Left hindlimb (tissue), 1 donor: ENCODE measurements at places on chromosomes 6 and 20.

DNA sequence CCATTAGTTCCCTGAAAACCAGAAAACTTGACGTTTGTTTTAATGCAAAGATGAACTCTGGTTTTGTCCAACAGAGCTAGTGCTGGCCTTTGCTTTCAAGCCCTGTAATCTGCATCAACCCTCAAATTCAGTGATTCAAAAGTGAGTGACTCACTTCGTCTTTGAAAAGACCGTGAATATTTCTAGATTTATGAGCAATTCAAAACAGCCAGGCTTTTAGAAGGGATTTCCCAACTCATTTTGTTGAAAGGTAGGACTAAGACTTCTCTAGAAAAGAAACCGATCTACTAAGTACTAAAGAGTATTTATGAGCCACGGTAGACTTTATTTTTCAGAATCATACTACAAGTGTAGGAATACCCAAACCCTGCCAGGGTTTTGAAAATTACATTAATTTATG, 121.5 kb downstream of the UST start:
- DNase-seq, result no peak

GRCh38 chr6:43455531-43456428, at the start of gene DLK2:
DLK2 (minus strand) TSS chr6:43455548; CDS start chr6:43454825, 723 bp downstream.
- no peak for DNase-seq

DNA sequence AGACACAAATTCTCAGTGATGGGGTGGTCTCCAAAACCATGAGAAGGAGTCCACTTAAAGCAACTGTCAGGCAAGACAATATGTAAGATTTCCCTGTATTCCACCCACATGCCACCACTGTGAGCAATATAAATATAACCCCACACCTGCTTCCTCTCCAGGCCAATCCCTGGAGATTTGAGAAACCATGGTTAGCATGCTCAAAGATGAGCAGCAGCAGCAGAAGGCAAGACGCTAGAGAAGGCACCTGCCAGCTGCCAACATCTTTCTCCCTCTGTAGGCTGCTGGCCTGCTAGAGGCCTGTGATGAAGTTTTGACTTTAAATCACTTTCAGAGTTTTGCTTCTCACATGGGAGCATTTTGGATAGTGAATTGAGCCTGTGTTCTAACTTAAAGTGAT, 7.9 kb upstream of the SOD2 start:
- DNase-seq, result no peak

- DNase-seq, result no peak
Observed at GRCh38 chr6:138598562-138599173, 99.4 kb upstream of the NHSL1 start.

GRCh38 chr6:40743690-40744446, 156.7 kb upstream of the LRFN2 start:
- no peak for DNase-seq

GRCh38 chr6:63685446-63686379, 50.1 kb downstream of the PHF3 start:
- DNase-seq, result no peak

DNA sequence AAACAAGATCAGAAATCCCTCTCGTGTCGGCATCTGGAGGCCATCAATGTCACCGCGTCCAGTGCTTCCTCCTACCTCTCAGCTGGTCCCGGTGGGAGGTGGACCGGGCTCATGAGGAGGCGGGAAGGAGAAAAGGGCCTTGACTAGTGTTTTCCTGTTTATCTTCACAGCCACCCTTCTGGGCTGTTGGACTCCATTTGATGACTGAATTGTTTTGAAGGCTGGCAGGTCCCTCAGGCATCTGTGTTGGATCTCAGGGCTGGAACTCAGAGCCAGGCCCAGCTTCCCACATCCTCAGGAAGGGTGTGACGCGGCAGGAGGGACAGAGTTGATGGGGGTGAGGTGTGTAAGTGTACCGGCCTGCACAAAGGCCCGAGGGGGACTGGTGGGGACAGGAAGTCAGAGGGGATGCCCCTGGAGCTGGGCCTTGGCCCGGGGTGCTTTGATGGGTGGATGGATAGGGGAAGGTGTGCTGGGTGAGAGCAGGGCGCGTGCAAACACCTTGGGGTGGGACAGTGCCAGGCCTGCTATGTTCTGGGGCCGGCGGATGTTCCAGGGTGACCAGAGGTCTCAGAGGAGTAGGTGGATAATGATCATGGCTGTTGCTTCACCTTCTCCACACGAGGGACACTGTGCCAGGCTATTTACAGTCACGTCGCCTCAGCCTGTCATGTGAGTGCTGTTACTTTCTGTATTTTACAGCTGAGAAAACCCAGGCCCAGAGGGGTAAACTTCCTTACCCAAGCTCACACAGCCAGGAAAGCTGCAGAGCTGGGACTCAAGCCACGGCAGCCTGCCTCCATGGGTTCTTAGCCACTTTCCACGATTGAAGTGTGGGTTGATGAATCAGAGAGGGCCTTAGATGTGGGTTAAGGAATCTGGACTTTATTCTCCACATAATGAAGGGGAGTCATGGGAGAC, 17.9 kb upstream of the CHMP4B start:
- no peak for DNase-seq
